ENCODE measurements at places on chromosomes 3 and 15.

- DNase-seq: no peak
Measured at GRCh38 chr3:161388855-161389254, 17.5 kb upstream of the SPTSSB start.

GRCh38 chr3:4517643-4518311 is 24.6 kb downstream of the ITPR1 start:
- no peak for DNase-seq

- no peak for DNase-seq
Measured at GRCh38 chr15:73699249-73700040, 15.3 kb downstream of the CD276 start.

GRCh38 chr3:47612178-47612577 is 33.5 kb upstream of the CSPG5 start:
- no peak for DNase-seq

DNA sequence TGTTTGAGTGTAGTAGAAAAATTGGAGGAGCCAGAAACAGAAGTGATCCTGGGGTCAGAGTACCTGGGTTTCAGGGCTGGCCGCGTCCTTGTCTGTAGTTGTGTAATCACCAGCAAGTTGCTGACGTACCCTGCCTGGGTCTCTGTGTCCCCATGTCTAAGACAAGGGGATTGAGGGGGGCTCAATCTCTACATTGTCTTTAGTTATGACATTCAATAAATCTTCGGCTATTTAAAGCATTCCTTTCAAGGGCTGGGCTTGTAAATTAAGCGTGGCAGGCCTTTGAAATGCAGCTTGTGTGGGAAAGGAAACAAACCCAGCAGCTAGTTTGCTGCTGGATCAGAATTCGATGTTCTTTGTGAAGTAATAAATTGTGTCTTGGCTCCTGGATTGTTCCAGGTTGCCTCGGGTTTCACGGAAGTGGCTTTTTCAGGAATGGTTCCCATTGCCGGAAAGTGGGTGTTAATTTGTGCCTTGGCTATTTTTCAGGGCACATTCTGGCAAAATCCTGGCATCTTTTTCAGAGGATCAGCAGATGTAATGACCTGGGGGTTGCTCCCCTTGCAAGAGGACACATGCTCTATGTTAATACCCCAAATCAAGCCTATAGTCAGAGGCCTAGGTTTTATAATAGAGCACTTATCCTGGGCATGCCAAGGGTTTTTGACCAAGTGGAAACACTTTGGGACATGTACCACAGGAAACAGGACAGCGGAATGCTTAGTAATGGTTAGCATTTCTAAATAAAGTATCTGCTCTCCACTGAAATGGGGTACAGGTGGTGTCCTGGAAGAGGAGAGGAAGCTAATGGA is 294.8 kb upstream of the NR2E3 start:
- DNase-seq: no peak

- DNase-seq: no peak
Measured at GRCh38 chr3:5568451-5568850, 380.9 kb downstream of the EDEM1 start.
